Thoracic aorta (tissue), 2 donors: ENCODE measurements at places on chromosomes 7 and 10.

DNA sequence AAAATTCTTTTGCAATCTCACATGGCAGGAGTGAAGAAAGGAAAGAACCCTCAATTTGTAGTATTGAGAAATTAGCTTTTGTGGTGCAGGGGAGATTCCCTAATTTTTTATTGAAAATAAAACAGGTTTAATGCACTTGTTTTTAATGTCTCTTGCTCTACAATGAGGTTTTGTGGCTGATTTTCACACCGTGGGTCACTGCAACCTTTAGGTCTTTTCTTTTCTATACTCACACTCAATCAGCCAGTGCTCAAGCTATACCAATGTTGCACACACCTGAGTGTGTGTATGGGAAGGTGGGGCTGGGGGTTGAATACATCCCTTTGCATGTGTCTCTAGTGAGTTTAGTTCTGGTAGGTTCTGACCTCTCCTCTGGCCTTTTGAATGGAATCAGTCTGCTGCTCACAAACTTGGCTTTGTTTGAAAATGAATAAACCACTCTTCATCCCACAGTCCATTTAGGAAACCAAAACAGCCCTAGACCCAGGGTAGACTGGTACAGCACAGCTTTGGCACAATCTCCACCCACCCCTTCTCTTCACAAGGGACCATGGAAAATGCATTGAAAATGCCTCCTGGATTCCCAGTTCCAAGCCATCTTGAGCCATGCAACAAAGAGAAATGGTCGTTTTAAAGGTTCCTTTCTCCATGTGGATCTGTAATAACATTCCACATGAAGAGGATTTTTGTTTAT lies 411.5 kb downstream of the SFMBT2 start:
- DNase-seq, result no peak

- no peak for DNase-seq
Measured at GRCh38 chr7:111708072-111708471, 145.8 kb upstream of the IMMP2L start.

DNA sequence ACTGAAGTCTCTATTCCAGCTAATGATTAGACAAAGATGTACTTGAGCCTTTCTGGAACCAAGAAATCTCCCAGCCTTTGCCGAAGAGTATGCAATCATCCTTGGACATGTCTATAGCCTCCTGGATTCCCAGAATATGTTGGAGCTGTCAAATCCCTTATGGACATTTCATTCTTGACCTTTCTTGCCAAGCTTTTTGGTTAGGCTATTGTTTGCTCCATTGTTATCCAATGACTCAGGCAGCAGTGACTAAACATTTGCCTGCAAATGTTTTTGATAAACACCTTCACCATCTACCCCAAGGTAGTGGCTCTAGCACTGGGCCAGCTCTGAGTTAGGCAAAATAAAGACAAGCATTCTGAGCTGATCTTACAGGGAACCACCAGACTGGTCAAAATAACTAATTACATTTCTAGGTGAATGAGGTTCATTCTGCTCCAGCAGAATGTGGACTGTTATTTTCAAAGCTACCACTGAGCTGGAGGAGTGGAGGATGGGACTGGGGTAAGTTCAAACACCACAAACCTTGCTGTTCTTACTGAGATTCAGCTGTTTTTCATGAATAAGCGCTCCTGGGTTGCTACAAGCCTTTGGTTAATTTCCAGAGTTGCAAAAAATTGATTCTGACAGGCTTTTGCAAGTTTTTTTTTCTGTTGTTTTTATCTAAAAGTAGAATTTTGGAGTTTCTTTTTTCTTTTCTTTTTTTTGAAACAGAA lies 81.0 kb downstream of the TMEM270 start:
- DNase-seq, result no peak

- no peak for DNase-seq
Measured at GRCh38 chr7:45980181-45980905, 59.3 kb upstream of the IGFBP3 start.

DNA sequence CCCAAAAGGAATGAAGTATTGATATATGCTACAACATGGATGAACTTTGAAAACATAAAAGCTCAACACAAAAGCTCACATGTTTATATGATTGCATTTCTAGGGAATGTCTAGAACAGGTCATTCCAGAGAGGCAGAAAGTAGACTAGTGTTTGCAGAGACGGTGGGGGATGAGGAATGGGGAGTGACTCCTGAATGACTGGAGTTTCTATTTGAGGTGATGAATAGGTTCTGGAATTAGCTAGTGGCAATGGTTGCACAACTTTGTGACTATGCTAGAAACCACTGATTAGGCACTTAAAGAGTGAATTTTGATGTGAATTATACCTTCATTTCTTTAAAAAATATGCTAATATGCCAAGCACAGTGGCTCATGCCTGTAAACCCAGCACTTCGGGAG lies 6.9 kb downstream of the KPNA7 start:
- DNase-seq, result no peak

- no peak for DNase-seq
Measured at GRCh38 chr10:93081318-93081717, 7.6 kb downstream of the CYP26A1 start.

DNA sequence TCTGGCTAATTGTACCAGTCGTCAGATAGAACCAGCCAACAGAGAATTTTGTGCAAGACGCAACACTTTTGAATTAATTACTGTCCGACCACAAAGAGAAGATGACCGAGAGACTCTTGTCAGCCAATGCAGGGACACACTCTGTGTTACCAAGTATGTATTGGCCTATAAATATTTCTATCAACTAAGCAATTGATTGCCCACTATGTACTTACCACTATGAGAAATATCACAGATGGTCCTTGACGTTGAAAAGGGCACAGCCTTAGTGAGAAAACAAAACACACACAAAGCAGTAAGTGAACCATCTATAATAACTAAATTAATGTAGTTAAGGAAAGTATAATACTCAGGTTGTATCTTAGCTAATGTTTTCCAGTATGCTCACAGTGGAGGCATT lies 60.0 kb downstream of the ANLN start:
- DNase-seq, result no peak

- no peak for DNase-seq
Measured at GRCh38 chr7:130940907-130941306, 206.9 kb upstream of the KLF14 start.

- DNase-seq, result no peak
Measured at GRCh38 chr7:142355328-142355727, 97.5 kb upstream of the PRSS58 start.

DNA sequence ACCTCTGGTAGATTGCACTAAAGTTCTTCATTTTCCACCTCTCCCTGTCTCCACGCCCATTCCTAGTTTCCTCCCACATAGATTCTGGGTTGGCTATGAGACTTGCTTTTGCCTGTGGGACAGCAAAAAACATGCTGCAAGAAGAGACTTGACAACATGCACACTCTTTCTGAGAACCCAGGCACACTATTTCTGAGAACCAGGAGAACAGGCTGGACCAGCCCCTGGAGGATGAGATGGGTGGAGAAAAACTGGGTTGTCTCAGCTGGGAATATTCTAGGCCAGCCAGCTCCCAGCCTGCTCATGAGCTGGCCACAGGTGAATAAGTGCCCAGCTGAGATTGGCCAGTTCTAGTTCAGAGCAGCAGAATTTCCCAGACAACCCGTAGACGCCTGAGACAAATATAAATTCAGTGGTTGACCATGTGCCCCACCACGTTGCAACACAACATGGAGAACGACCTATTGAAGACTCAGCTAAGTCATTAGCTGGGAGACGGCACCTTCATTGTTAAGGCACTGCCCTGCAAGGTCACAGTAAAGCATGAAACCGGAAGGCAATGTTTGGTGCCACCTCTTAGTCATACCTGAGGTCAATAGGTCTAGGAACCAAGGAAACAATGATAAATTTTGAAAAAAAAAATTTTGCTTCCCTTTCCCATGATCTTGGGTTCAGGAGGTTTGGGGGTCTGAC lies 92.7 kb upstream of the AKR1E2 start:
- no peak for DNase-seq

GRCh38 chr10:70588255-70588654 lies 14.3 kb downstream of the PRF1 start:
- no peak for DNase-seq
